ENCODE measurements at places on chromosomes 12 and 14. TPM values are rescaled to one million over a fixed set of nuclear protein-coding genes. Genes with fewer than 3 reads are reported as not detected.

Gene STAC3
- total RNA-seq = 3.1 TPM

Gene SLC2A13
- total RNA-seq = 4.4 TPM

Gene FOXA1
- total RNA-seq = 0.42 TPM

Gene C14orf132
- 1.0 TPM for total RNA-seq

Gene SLC41A2
- total RNA-seq = 4.9 TPM

Gene DIO3
- total RNA-seq = not detected

Measured in mononuclear cell (primary cell).